ENCODE measurements at places on chromosomes 2 and 18. TPM values are rescaled to one million over a fixed set of nuclear protein-coding genes. Genes with fewer than 3 reads are reported as not detected.

The DIPK1C gene
- total RNA-seq: not detected

The IL36G gene
- total RNA-seq: not detected

The DLX2 gene
- total RNA-seq: not detected

The MEIS1 gene
- 18.4 TPM for total RNA-seq

The ARHGAP28 gene
- 7.8 TPM for total RNA-seq

The DSG4 gene
- total RNA-seq: not detected

The RUFY4 gene
- not detected for total RNA-seq

The LRRTM1 gene
- total RNA-seq: 2.1 TPM

DNA sequence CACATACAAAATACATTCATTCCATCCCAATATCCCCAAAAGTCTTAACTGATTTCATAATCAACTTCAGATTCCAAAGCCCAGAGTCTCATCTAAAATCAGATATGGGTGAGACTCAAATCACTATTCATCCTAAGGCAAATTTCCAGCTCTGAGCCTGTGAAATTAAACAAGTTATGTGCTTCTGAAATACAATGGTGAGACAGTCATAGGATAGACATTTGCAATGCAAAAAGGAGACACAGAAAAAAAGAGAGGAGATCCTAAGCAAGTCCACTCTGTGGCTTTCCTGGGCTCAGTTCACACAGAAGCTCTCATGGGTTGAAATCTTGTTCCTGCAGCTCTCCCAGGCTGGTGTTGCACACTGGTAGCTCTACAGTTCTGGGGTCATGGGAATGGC lies 18.3 kb downstream of the ZNF892 start:
- no peak overlapping the region for H3K27ac ChIP-seq
- H3K4me1 ChIP-seq: no peaks in the 10 kb centered on the region
- no peak for DNase-seq
- H3K27me3 ChIP-seq: no peaks in the 10 kb centered on the region
- no peak overlapping the region for H3K4me3 ChIP-seq
- H3K36me3 ChIP-seq: no peaks in the 10 kb centered on the region

DNA sequence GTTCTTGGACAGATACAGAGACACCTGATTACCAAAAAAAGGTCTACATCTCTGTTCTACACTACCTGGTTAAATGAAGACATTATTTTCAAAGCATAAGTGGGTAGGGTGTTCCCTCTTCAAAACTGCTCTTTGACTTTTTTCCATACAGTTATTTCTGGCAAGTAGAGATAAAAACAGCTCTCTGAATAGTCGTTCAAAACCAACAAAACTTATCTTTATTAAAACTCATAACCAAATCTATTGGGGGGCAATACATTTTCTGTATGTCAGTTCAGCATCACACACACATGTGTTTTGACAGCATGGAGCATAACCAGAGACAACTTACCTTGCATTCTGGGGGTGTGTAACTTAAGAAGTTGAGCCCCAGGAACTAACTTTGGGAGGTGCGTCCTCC lies 149.0 kb upstream of the EPC2 start:
- no peak overlapping the region for H3K27ac ChIP-seq
- H3K36me3 ChIP-seq: no peaks in the 10 kb centered on the region
- no peak for DNase-seq
- no peaks in the 10 kb centered on the region for H3K4me1 ChIP-seq
- no peak overlapping the region for H3K4me3 ChIP-seq

DNA sequence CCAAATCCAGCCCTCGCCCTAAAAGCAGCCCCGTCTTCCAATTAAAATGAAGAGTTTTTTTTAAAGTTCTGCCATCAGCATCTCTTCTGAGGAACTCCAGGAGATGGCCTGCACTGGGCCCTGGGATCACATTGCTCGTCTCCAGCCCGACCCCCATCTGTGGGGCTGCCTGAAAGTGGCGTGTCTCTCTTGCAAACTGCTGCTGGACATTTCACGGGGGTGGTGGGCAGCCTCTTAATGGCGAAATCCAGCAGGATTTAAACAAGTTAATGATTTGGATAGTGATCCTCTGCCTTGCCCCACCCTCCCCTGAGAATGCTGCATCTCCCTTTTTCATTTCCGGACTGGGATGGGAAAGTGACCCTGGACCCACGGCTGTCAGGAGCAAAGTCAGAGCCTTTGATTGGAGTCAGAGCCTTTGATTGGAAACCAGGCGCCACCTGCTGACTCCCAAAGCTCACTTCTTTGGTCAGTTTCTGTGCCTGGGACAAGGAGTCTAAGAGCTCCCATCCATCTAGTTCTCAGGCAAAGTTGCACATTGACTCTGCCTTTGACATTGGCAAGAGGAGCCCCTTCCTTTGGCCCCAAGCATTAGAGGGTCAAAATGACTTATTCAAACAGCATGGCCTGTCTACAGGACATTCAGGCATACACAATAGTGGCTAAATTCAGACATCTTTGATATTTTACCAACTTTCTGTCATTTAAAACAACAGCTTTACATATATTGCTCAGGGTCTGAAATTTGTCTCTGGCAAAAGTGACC lies 155.2 kb downstream of the SH3BP4 start:
- H3K4me1 ChIP-seq: no peaks in the 10 kb centered on the region
- H3K36me3 ChIP-seq: no peaks in the 10 kb centered on the region
- H3K4me3 ChIP-seq: no peak overlapping the region
- DNase-seq: peak; percentile 42
- no peak overlapping the region for H3K27ac ChIP-seq

GRCh38 chr18:58402247-58402646 lies 226.6 kb downstream of the ALPK2 start:
- H3K4me3 ChIP-seq: no peak overlapping the region
- no peaks in the 10 kb centered on the region for H3K4me1 ChIP-seq
- H3K27me3 ChIP-seq: no peaks in the 10 kb centered on the region
- no peaks in the 10 kb centered on the region for H3K36me3 ChIP-seq
- no peak overlapping the region for H3K27ac ChIP-seq

GRCh38 chr2:33158482-33159003 lies 211.8 kb downstream of the LTBP1 start:
- no peaks in the 10 kb centered on the region for H3K36me3 ChIP-seq
- H3K4me3 ChIP-seq: no peak overlapping the region
- H3K27me3 ChIP-seq: no peaks in the 10 kb centered on the region

DNA sequence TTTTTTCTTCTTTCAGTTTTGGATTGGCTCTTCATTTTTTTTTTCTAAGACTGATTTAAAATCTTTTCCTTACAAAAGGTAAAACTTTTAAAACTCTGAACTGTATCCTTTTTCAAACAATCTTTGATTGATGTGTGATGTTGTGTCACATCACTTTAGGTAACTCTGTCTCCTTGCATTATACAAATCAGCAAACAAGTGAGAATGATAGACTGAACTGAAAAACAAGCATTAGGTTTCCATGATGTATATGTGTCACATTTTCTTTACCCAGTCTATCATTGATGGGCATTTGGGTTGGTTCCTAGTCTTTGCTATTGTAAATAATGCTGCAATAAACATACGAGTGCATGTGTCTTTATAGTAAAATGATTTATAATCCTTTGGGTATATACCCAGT lies 655.7 kb downstream of the LRRTM4 start:
- no peak overlapping the region for H3K27ac ChIP-seq
- no peak overlapping the region for H3K4me3 ChIP-seq
- no peak for DNase-seq
- H3K27me3 ChIP-seq: no peaks in the 10 kb centered on the region
- H3K36me3 ChIP-seq: no peaks in the 10 kb centered on the region

DNA sequence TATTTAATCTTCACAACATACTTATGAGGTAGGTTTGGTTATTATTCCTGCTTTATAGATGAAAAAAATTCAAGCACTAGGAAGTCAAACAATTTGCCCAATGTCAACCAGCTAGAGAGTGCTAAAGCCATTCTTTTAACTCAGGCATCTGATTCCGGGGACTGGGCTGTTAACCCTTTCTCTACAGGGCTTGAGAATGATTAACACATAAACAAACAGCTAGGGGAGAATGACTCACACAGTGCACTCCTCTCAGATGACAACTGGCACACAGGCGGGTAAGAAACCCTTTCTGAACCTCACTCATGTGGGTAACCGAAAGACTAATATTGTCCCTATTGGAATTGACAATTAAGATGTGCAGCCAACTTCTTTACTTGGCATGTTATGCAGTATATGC lies 86.3 kb upstream of the FSHR start:
- H3K36me3 ChIP-seq: no peaks in the 10 kb centered on the region
- no peak overlapping the region for H3K27ac ChIP-seq
- H3K4me3 ChIP-seq: no peak overlapping the region
- H3K27me3 ChIP-seq: no peaks in the 10 kb centered on the region
- DNase-seq: no peak

DNA sequence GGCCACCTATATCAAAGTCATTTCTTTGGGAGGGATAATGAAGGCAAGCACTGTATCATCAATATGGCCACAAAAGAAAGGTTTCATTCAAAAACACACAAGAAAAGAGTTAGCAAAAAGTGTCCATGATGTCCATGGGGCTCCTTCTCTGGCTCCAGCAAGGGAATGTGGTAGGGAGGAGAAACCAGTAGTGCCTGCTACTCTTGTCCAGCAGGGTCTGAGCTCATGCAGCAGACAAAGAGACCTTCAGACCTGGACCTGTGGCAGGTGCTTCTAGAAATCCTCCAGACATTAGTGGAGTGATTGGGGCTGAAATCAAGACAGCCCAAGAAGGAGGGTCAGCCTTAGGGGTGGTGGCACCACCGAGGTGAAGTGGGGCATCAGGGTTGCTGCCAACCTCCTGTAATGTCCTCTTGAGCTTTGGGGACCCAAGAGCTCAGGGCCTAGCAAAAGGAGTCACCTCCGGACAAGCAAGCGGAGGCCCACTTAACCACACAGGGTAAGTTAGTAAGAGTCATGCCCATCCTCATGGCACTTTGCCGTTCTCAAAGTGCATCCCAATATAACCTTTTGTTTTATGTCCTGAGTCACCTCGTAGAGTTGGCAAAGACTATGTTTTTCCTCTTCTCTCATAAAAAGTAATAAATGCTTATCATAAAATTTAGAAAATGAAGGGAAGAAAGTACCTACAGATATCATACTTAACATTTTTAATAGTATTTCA lies 112.6 kb upstream of the YPEL5 start:
- H3K27ac ChIP-seq: no peak overlapping the region
- H3K4me1 ChIP-seq: no peaks in the 10 kb centered on the region
- no peak for DNase-seq
- no peak overlapping the region for H3K4me3 ChIP-seq

DNA sequence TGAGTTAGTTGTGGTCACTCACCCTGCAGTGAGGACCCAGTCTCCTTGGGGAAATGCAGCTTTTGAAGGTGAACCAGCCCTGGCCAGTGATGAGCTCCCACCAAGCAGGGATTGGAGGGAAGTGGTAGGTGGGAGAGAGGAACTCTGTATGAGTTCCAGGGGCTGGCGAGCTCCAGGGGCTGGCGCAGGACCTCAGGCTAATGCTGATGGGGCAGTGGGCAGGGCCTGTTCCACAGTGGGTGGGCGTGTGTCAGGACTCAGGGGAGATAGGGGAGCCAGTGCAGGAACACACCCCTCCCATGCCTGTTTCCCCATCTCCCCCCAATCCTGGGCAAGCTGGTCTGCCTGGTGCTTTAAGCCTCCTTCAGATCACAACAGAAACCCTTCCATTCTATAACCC lies 208.4 kb downstream of the DYSF start:
- peaks cover 6% of the 10 kb centered on the region for H3K36me3 ChIP-seq
- no peak overlapping the region for H3K27ac ChIP-seq
- no peaks in the 10 kb centered on the region for H3K4me1 ChIP-seq
- no peak overlapping the region for H3K4me3 ChIP-seq
- no peaks in the 10 kb centered on the region for H3K27me3 ChIP-seq

GRCh38 chr18:66141716-66142115 lies 390.9 kb downstream of the CDH7 start:
- no peak overlapping the region for H3K27ac ChIP-seq
- H3K4me3 ChIP-seq: no peak overlapping the region
- H3K36me3 ChIP-seq: no peaks in the 10 kb centered on the region
- H3K27me3 ChIP-seq: no peaks in the 10 kb centered on the region
- H3K4me1 ChIP-seq: no peaks in the 10 kb centered on the region
- no peak for DNase-seq

DNA sequence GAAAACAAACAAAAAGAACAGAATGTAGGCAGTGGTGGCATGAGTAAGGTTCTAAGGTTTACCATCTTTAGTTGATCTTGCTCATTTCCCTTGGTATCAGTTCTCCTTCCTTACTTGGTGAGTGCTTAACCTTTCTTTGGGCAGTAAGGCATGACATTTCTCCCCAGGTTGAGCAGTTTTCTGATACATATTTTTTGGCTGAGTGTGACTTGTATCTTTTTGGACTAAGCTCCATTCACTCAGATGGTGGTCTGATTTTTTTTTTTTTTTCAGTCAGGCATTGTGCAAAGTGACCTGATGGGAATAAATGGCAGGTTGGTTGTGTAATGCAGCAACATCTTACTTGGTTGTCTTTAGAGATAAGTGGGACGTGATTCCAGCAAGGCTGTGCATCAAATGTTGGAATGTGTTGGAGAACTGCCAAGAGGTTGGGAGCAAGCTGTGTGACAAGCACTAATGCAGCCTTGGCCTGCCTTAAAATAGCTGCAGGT lies 15.1 kb downstream of the SPTBN1 start:
- no peak for DNase-seq
- H3K36me3 ChIP-seq: no peaks in the 10 kb centered on the region
- H3K4me3 ChIP-seq: no peak overlapping the region
- H3K4me1 ChIP-seq: peaks cover 76% of the 10 kb centered on the region
- H3K27ac ChIP-seq: peak overlapping the region; percentile 81

GRCh38 chr2:170770008-170770605 lies at the start of gene ERICH2:
Gene ERICH2, plus strand, starts transcription at chr2:170770378. Its CDS starts 304 bp downstream, at chr2:170770682.
- H3K4me3 ChIP-seq: peak within 1 kb of the TSS; percentile 60
- no peaks in the 10 kb centered on the region for H3K27me3 ChIP-seq
- DNase-seq: no peak
- no peaks in the 10 kb centered on the region for H3K36me3 ChIP-seq

- H3K27ac ChIP-seq: no peak overlapping the region
- H3K4me1 ChIP-seq: no peaks in the 10 kb centered on the region
- DNase-seq: no peak
These were observed 122.5 kb downstream of the MAIP1 start for GRCh38 chr2:200077838-200078237.

DNA sequence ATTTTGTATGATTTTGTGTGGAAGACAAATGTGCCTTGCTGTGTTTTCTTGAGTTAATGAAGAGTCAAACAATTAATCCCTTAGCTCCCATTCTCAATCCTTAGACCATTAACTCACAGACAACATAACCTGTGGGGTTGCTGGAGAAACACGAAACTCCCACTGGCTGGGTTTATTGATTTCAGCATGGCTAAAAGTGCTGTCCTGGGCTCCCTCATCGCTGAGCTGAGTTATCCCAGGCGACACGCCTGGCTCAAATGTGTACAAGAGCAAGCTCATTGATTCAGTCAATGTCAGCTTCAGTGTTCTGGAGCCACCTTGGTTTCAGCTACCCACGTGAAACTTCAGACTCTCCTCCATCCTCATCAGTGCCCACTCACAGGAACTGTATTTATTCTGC lies 896.1 kb downstream of the CNTNAP5 start:
- H3K27me3 ChIP-seq: no peaks in the 10 kb centered on the region
- no peak overlapping the region for H3K27ac ChIP-seq
- no peaks in the 10 kb centered on the region for H3K4me1 ChIP-seq
- H3K36me3 ChIP-seq: no peaks in the 10 kb centered on the region
- no peak for DNase-seq
- H3K4me3 ChIP-seq: no peak overlapping the region

All from tibial nerve (tissue), 4 donors.